ENCODE measurements at places on chromosomes 2 and 18.

- DNase-seq: no peak
Measured at GRCh38 chr18:59927246-59927825, 27.5 kb downstream of the PMAIP1 start.

- no peak for DNase-seq
Measured at GRCh38 chr18:48428475-48429177, 19.4 kb upstream of the ZBTB7C start.

GRCh38 chr2:183597841-183598240 is 473.6 kb downstream of the NUP35 start:
- DNase-seq: no peak

GRCh38 chr2:68970566-68971265 is 3.7 kb upstream of the GKN1 start:
- DNase-seq: no peak
